ENCODE measurements at places on chromosomes 12 and 14. TPM values are rescaled to one million over a fixed set of nuclear protein-coding genes. Genes with fewer than 3 reads are reported as not detected.
A peak's percentile ranks its signal among the peaks of the same experiment; 100 is the strongest.

DNA sequence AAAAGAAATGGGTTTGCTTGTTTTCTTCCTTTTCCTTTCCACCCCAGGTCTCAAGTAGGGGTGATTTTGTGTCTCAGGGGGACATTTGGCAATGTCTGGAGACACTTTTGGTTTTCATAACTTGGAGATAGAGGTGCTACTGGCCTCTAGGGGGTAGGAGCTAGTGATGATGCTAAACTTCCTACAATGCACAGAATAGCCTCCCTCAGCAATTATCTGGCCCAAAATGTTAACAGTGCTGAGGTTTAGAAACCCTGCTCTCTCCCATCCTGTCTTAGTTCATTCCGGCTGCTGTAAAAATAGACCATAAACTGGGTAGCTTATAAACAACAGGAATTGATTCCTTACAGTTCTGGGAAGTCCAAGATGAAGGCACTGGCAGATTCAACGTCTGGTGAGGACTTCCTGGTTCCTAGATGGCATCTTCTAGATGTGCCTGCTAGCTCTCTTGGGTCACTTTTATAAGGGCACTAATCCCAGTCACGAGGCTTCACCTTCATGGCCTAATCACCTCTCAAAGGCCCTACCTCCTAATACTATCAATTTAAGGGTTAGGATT, 7.4 kb upstream of the GAS2L3 start:
- no peaks in the 10 kb centered on the region for H3K36me3 ChIP-seq
- no peaks in the 10 kb centered on the region for H3K27me3 ChIP-seq
- no peak overlapping the region for H3K4me3 ChIP-seq
- H3K4me1 ChIP-seq, result no peaks in the 10 kb centered on the region
- H3K27ac ChIP-seq, result no peak overlapping the region
- DNase-seq, result no peak

DNA sequence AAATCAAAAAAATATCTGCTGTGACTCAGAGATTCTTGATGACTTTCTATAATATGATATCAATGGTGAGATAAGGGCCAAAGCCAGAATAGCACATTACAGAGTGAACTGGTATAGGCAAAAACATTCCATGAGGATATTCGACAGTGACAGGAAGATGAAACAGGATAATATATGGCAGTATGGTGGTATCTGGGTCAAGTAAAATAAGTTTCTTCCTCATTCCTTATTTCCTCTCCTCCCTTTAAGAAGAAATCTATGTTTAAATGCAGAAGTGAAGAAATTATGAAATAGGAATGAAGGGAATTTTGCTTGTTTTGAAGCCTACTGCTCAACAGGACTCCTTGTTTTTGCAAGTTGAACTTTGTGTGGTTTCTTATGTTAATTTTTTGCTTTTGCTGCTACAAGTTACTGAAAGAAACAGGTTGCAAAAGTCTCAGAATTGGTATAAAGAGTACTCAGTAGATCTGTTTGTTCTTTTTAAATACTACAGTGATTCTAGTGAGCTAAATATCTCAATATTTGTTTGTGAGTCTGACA, 7.0 kb downstream of the ACSS3 start:
- H3K27ac ChIP-seq, result no peak overlapping the region
- no peaks in the 10 kb centered on the region for H3K36me3 ChIP-seq
- no peak for DNase-seq

The COA8 gene
- total RNA-seq, result 11.4 TPM

The SERPINA10 gene
- not detected for total RNA-seq

DNA sequence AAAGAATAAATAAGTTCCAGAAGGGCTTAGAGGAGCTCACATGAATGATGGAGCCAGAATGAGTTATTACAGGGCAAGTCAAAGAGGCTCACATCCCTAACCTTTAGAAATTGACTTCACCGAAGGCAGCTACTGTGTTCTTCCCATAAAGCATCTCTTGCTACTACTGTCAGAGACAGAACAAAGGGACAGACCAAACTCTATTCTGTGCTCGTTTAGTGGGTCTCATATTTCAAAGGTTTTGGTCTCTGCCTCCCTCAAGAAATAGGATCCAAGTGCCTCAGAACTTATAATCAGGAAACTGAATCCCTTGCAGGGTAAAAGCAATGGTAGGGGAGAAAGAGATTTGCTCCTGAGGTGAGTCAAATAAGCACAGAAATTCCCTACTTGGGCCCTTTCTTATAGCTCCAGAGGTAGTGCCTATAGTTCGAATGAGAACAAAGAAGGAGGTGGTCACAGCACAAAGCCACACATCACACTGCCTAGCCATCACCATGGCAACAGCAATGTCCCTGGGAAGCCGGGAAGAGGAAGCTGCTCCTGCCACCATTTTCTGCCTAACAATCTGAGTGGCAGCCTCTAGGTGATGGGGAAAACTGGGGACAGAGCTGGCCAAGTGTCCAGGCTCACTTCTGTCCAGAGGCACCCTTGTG, 294.9 kb downstream of the FOXN3 start:
- no peak overlapping the region for H3K27ac ChIP-seq
- H3K27me3 ChIP-seq, result no peaks in the 10 kb centered on the region
- H3K4me1 ChIP-seq, result no peaks in the 10 kb centered on the region
- H3K4me3 ChIP-seq, result no peak overlapping the region

DNA sequence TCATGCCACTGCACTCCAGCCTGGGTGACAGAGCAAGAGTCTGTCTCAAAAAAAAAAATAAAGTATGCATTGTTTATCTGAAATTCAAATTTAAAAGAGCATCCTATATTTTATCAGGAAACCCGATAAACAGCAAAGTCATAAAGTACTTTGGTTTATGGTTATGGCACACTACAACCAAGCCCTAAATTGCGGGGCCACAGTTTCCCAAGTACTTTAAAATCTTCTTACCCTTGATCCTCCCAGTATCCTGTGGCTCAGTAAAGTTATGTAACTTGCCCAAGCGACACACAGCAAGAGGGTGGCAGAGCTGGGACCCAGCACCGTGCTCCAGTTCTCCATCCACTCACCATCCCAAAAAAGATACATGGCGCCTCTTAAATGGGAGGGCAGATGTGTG, 35.2 kb downstream of the KSR2 start:
- no peaks in the 10 kb centered on the region for H3K36me3 ChIP-seq
- no peak for DNase-seq
- H3K4me3 ChIP-seq, result no peak overlapping the region
- H3K27me3 ChIP-seq, result no peaks in the 10 kb centered on the region
- no peaks in the 10 kb centered on the region for H3K4me1 ChIP-seq

The SLC38A4 gene
- 0.15 TPM for total RNA-seq

GRCh38 chr14:34496679-34497513, 34.9 kb upstream of the SPTSSA start:
- peaks cover 12% of the 10 kb centered on the region for H3K4me1 ChIP-seq
- peak; percentile 89 for DNase-seq
- H3K36me3 ChIP-seq, result no peaks in the 10 kb centered on the region
- no peaks in the 10 kb centered on the region for H3K27me3 ChIP-seq

The KLHDC1 gene
- 21.0 TPM for total RNA-seq

The POLE2 gene
- total RNA-seq, result 2.3 TPM

The ADAMTS20 gene
- not detected for total RNA-seq

- no peaks in the 10 kb centered on the region for H3K4me1 ChIP-seq
- H3K27ac ChIP-seq, result no peak overlapping the region
- DNase-seq, result no peak
- no peaks in the 10 kb centered on the region for H3K36me3 ChIP-seq
- H3K4me3 ChIP-seq, result no peak overlapping the region
Measured at GRCh38 chr12:93142881-93143280, 213.8 kb upstream of the EEA1 start.

DNA sequence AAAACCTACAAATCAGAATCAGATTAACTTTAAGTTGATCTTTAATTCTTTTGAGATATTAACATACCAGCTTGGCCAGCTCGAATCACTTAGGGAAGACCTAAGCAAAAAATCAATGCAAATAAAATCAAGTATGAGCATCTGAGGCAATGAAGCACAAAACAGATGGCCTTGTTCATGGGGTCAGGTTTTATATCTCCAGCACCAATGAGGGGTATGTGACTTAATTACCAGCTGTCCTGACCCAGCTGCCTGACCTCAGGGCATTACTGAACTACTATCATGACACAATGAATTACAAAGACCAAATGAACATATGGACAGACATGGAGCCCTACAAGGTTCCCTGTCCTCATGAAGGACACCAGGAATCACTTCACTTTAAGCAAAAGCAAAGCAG, 70.5 kb downstream of the FGD6 start:
- no peak for DNase-seq
- no peak overlapping the region for H3K27ac ChIP-seq
- H3K27me3 ChIP-seq, result no peaks in the 10 kb centered on the region
